ENCODE measurements at places on chromosomes 16 and 17.

- no peak for DNase-seq
Measured at GRCh38 chr16:50537533-50538290, 10.5 kb upstream of the NKD1 start.

DNA sequence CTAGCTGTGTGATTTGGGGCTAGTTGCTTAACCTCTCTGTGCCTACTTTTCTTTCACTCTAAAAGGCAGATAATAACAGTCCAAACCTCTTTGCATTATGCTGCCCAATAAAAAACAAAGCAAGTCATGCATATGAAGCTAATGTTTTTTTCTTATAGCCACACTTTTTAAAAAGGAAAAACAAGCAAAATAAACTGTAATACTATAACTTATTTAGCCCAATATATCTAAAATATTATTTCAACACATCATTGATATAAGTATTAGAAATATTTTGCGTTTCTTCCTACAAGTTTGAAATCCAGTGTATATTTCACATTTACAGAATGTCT is 22.4 kb downstream of the ANKRD40 start:
- DNase-seq: no peak

- DNase-seq: peak; percentile 28
Measured at GRCh38 chr17:49986396-49987289, 8.4 kb downstream of the DLX3 start.

GRCh38 chr17:42759982-42760651 is 910 bp upstream of the RAMP2 start:
- DNase-seq: no peak

- DNase-seq: no peak
Measured at GRCh38 chr17:7215136-7215638, 4.4 kb downstream of the DLG4 start.

GRCh38 chr16:35749253-35750141 is 2290.1 kb downstream of the TP53TG3F start:
- peak; percentile 45 for DNase-seq

All from activated effector memory CD4-positive, alpha-beta T cell treated with anti-CD3 and anti-CD28 coated beads, Interleukin-2, amount 50 U/mL, for 16 hours (primary cell).